Spleen (tissue), 13 donors: ENCODE measurements at places on chromosomes 5 and 9. TPM values are rescaled to one million over a fixed set of nuclear protein-coding genes. Genes with fewer than 3 reads are reported as not detected.

Gene FGF1
- 1.5 TPM for total RNA-seq

Gene RUSC2
- total RNA-seq: 41.9 TPM

Gene UTP15
- 16.5 TPM for total RNA-seq

Gene SPATA31E1
- not detected for total RNA-seq

Gene FUT7
- 5.9 TPM for total RNA-seq

Gene IRX4
- total RNA-seq: not detected
